ENCODE measurements at places on chromosomes 5 and 9. TPM values are rescaled to one million over a fixed set of nuclear protein-coding genes. Genes with fewer than 3 reads are reported as not detected.

The SCGB3A2 gene
- not detected for polyA plus RNA-seq

DNA sequence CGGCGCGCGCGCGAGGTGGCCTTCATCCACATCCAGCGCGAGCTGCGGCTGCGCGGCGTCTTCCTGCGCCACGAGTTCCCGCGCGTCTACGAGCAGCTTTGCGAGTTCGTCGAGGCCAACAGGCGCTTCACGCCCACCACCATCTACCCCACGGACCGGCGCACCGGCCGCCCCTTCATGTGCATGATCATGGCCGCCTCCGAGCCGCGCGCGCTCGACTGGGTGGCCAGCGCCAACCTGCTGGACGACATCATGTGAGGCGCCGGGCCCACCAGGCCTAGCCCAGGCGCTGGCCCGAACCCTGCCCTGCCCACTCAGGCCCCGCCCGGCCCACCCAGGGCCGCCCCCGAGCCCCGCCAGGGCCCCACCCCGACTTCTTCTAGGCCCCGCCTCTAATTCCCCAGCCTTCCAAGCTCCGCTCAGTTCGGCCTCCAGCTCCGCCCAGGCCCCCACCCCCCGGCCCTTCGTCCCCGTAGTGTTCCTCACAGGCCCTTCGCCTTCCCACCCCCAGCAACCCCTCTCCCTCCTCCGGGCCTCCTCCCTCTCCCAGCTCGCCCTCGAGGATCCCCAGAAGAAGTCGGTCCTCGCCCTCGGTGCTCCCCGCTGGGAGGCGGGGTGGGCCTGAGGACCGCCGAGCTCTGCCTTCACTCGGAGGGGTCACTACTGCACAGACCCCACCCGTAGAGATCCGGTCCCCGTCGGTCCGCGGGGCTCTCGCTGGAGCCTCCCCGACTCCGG is 2.0 kb upstream of the PHPT1 start:
- no peak for DNase-seq

DNA sequence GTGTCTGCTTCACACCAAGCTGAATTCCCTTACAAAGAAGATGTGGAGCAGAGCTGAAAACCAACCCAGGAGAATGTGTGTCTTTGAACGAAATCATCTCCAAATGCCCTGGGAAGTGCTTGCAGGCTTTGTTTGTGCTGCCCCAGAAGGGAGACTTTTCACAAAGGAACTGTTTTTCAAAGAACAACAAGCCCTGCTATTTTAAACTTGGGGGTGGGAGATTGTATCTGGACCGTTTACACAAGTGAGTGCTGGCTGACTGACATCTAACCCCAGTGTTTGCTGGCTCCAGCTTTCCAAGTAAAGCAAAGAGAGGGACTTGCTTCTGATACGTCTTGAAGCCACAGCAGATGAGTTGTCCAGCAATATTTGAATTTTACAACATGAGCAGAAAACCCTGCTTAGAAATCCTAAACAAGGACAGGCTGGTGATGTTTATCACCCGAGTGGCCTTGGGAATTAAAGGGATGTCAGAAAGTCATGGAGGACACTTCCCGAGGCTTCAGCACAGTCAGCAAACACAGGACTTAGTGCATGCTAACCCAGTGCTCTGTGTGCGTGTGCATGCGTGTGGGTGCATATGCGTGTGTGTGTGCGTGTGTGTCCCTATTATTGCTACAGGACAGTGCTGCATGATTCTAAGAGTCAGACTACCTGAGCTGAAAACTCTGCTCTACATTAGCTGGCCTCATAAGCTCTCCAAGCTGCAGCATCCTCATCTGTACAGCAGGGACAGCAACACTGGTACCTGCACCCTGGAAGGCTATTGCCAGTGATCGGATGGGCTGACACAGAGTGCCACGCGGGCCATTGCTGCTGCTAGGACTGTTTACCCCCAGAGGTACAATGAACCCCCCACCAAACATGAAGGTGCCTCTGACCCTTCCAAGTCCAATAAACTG is 1.4 kb downstream of the ADAMTS12 start:
- no peak for DNase-seq

- no peak for DNase-seq
Observed at GRCh38 chr5:38932854-38933408, 87.1 kb downstream of the OSMR start.

The NUTM2G gene
- not detected for polyA plus RNA-seq

DNA sequence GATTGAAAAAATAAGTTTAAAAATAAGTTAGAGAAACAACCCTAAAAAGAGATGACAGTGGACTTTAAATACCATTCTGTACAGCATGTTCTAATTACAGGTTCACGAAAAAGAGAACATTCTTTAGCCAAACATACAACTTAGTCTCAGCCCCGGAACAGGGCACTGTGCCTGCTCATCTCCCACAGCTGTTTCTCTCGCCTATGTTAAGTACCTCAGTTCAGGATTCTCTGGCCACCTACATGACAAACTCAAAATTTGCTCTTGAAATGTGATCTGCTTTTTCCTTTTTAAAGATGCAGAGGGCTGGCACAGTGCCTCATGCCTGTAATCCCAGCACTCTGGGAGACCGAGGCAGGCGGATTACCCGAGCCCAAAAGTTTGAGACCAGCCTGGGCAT is 52.3 kb downstream of the MYO10 start:
- DNase-seq: no peak

The FOXD4L5 gene
- polyA plus RNA-seq: not detected

The ARL14EPL gene
- polyA plus RNA-seq: 0.05 TPM

DNA sequence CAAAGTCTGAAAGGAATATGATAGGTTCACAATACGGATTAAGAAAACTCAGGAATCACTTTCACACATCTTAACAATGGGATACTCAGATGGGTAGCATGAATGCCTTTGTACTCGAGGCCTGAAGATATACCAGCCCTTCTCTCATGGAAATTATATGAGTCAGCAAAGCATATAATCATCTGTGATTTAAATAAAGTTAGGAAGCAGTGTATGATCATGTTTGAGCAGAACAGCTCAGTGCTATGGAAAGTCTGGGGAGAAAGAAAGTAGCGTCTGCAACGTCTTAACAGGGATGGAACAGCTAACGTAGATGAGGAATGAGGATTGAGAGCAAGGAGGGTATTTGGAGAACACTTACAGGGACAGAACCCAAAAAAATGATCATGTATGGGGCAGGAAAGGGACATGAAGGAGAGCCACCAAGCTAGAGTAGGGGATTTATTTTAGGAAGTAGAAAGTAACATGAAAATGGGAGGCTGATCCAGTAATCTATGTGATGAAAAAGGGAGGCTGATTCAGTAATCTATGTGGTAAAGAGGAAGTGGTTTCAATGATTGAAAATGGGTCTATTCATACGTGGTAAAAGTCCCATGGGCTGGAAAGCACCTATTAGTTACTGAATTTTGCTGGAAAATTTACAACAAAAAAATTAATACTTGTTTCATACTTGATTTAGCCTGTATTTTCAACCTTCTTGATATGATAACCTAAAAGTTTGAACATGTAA is 85.9 kb downstream of the GNA14 start:
- DNase-seq: no peak

- no peak for DNase-seq
Observed at GRCh38 chr9:123589361-123590239, 233.6 kb downstream of the CRB2 start.

The PCYOX1L gene
- polyA plus RNA-seq: 11.0 TPM

DNA sequence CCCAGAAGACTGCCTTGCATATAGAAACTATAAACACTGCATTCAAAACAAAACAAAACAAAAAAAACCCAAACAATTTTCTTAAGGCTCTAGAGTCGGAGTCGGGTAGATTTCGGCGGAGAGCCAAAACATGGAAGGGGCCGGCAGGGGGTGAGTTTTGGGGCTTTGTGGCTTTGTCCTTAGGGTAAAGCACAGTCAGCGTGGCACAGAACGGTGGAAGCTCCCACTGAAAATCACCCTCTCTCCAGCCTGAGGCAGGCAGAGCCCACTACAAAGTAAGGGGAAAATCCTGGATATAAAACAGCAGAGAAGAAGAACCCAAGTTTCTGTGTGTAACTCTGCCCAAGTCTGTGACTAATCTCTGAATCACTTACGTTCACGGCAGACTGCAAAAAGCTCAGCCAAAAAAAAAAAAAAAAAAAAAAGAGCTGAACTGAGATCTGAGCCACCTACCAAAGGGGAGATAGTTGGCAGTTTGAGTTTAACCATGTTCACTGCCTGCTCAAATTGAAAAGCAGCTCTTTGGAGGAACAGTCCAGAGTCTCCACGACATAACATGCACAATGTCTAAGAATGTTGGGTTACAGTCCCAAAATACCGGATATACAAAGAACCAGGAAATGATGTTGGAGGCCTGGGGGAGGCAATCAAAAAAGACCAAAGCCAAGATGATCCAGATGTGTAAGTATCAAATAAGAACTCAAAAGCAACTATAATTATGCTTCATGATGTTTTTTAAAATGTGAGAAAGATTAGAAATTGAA is 26.6 kb upstream of the OR2K2 start:
- DNase-seq: peak; percentile 76

DNA sequence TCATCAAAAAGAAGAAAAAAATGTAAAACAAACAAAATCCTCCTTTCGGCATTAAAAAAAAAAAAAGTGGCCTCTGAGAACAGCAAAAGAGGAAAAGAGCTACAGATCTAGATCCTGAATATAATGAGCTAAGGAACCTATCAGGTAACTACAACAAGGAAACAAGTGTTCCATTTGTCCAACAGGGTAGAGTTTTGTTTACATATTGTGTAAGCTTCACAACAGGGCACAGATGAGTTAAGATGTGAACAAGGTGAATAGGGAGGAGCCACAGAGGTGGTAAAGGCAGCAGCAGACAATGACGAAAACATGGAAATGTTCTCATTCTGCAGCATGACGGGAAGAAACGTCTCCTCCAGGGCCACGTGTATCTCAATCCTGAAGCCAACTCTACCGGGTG is 14.4 kb downstream of the ELP1 start:
- no peak for DNase-seq

The C5orf58 gene
- polyA plus RNA-seq: not detected

GRCh38 chr5:10324518-10325370 is 17.0 kb upstream of the CMBL start:
- DNase-seq: no peak

GRCh38 chr5:171429543-171429910 is 10.1 kb downstream of the FGF18 start:
- DNase-seq: no peak

The ARL10 gene
- 5.4 TPM for polyA plus RNA-seq
